Activated T-cell treated with anti-CD3 and anti-CD28 coated beads, Interleukin-2, amount 50 U/mL, for 72 hours (primary cell): ENCODE measurements at places on chromosomes 7 and 10.

GRCh38 chr10:75312440-75312839 is 76.7 kb upstream of the COMTD1 start:
- H3K27me3 ChIP-seq = no peaks in the 10 kb centered on the region
- no peaks in the 10 kb centered on the region for H3K4me1 ChIP-seq

- no peak for DNase-seq
- H3K27me3 ChIP-seq = no peaks in the 10 kb centered on the region
- H3K4me1 ChIP-seq = no peaks in the 10 kb centered on the region
Measured at GRCh38 chr10:34539533-34540315, 275.4 kb downstream of the PARD3 start.

- no peak overlapping the region for H3K27ac ChIP-seq
- no peak overlapping the region for H3K4me3 ChIP-seq
- no peak for DNase-seq
- peaks cover 5% of the 10 kb centered on the region for H3K4me1 ChIP-seq
Measured at GRCh38 chr10:123999956-124000615, 93.3 kb downstream of the CHST15 start.

DNA sequence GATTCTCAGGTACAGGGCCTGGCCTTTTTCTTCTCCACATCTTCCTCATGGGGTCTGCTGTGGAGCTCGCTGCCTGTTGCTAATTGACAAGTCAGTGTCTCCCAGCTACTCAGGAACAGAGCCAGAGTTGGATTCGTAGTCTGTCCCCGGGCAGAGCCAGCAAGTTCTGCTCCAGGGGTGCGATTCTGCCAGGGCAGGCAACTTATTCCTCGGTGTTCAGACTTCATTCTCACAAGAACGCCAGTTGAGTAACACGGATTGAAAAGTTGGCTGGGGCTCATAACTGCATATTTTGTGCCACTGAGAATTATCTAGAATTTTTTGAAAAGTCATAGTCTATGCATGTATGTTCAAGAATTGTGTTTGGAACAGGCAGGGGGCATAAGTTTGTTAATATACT is 336.7 kb upstream of the NPVF start:
- no peaks in the 10 kb centered on the region for H3K4me1 ChIP-seq
- H3K27ac ChIP-seq = no peak overlapping the region
- H3K4me3 ChIP-seq = no peak overlapping the region
- H3K27me3 ChIP-seq = no peaks in the 10 kb centered on the region

GRCh38 chr10:62653254-62653653 is 151.3 kb upstream of the ADO start:
- H3K36me3 ChIP-seq = no peaks in the 10 kb centered on the region
- H3K4me3 ChIP-seq = no peak overlapping the region
- no peak overlapping the region for H3K27ac ChIP-seq
